ENCODE measurements at places on chromosomes 7 and 10.

GRCh38 chr10:85464336-85464735, 902.3 kb downstream of the GRID1 start:
- DNase-seq, result no peak

GRCh38 chr7:133036289-133036688, 45.6 kb downstream of the CHCHD3 start:
- DNase-seq, result no peak

- DNase-seq, result no peak
Observed at GRCh38 chr10:77284797-77285196, 352.8 kb downstream of the KCNMA1 start.

GRCh38 chr10:60093317-60093716, 187.0 kb upstream of the CCDC6 start:
- no peak for DNase-seq

GRCh38 chr10:32582946-32583345, 137.0 kb downstream of the CCDC7 start:
- DNase-seq, result no peak

GRCh38 chr10:35463878-35464277, 127.6 kb downstream of the CCNY start:
- no peak for DNase-seq

- peak; percentile 73 for DNase-seq
Observed at GRCh38 chr7:39951226-39952194, 1.5 kb downstream of the CDK13 start.
